ENCODE measurements at places on chromosomes 4 and X.
A peak's percentile ranks its signal among the peaks of the same experiment; 100 is the strongest.

GRCh38 chrX:140190441-140191108 lies 225.3 kb upstream of the CXorf66 start:
- DNase-seq = no peak

DNA sequence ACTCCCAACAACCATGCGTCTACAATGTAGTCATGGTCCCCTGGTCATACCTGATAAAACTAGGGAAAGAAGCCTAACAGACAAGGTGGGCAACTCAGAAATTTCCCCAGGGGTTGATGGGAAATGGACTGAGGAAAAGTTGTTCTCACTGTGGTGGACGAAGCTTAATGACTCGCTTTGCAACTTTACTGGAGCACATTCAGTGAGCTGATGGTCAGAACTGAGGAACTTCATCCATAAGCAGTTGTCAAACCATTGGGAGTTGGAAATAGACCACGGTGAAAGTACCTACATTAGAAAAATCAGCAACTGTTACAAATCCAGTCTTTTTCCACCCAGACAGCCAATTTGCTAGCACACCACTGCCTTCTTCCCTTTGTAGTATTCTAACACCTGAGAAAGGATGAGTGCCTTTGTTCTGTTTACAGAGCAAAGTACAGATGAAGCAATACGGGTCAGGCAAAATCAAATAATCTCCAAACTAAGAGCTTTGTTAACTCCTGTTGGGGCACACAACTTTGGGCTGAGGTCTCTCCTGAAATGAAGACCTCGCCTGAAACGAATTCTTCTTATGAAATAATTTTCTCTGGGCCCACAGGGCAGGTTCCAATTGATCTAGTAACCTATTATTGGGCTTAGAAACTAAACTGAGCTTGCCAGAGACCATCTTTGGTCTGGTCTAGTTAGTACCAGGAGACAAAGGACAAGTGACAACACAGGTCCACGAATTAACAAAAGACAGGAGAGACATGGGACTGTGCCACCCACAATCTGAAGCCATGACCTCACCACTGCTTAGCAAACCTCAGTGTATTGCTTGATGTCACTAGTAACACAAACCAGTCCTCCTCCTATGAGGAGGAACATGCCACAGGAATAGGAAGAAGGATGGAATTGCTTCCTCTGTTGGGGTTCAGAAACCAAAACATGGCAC lies 58.9 kb upstream of the NFKB1 start:
- DNase-seq = no peak

DNA sequence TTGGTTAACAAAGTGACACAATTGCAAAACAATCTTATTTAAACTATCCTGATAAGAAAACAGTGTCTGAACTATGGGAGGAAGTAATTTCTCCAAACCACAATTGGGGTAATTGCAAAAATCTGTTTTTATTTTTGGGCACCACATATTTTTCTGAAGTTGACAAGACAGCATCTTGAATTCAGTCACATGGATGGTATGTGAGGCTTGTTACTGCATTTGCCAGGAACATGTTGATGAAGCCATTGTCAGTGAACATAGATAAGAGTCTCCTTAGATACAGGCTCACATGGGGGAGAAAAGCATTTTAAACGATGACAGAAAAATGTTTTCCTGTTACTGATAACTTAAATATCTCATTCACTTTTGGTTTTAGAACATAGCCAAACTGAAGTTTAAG lies 5.5 kb upstream of the USP53 start:
- no peak for DNase-seq

DNA sequence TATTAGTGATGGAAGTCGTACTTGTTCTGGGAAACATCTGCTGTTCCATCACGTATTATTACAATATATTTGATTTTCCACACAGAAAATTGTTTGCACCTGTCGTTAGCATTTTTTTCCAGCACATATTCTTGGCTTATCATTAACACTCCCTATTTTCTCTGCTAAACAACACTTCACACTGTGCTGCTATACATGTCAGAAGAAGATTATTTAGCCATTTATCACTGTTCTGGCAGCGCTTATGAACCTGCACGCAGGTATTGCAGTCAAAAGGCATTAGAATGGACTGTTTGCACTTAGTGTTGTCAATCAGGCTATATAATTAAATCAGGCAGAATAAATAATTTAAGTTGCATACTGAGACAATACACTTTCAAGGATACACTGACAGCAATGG lies 218.6 kb downstream of the CHM start:
- no peak for DNase-seq

DNA sequence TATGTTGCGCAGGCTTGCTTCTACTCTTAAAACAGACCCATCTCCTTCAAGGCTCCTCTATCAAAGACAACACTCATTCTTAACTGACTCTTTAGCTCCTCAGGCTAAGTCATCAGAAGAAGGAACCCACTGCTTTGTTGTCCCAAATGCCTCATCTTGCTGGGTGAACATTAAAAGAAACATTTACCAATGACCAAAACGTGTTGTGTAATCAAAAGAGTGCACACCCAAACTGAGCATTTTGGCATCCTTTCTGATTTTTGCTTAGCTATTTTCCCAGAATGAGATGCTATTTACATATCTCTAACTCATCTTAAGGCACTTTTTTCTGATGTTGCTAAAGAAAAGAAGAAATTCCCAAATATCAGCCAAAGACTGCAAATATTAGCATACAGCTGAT lies 131.7 kb upstream of the VCX3A start:
- no peak for DNase-seq

DNA sequence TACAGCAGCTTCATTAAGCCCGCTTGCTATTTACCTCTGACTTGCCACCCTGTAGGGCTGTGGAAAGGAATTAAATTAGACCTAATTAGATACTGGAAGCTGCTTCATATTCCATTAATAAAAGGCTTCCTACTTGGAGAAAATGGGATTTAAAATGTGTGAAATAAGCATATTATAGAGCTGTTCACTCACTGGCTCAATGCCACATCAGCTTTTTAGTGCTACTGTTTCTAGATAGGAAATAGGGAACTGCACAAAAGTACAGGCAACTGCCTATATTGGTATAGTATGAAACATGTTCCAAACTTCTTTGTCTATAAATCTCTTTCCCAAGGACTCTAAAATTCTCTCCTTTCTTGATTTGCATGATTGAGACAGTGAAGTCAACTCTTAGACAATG lies 407.9 kb upstream of the AADAT start:
- no peak for DNase-seq

DNA sequence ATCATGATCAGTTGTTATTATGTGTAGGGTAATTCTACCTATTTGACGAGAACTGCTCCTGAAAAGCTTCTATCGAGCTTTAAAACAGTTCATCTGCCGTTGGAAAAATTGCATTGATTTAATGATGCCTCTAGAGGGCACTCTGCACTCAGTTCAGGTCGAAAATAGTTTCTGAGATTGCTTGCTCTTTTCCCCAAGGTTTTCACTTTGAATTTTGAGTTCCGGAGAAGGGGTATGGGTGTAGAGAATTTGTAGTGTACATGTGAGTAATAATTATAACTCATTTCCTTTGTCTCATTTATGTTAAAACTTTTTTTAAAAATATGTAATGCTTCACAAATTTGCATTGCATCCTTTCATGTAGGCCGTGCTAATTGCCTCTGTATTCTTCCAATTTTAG lies 28.4 kb upstream of the TNIP3 start:
- DNase-seq = peak; percentile 18

DNA sequence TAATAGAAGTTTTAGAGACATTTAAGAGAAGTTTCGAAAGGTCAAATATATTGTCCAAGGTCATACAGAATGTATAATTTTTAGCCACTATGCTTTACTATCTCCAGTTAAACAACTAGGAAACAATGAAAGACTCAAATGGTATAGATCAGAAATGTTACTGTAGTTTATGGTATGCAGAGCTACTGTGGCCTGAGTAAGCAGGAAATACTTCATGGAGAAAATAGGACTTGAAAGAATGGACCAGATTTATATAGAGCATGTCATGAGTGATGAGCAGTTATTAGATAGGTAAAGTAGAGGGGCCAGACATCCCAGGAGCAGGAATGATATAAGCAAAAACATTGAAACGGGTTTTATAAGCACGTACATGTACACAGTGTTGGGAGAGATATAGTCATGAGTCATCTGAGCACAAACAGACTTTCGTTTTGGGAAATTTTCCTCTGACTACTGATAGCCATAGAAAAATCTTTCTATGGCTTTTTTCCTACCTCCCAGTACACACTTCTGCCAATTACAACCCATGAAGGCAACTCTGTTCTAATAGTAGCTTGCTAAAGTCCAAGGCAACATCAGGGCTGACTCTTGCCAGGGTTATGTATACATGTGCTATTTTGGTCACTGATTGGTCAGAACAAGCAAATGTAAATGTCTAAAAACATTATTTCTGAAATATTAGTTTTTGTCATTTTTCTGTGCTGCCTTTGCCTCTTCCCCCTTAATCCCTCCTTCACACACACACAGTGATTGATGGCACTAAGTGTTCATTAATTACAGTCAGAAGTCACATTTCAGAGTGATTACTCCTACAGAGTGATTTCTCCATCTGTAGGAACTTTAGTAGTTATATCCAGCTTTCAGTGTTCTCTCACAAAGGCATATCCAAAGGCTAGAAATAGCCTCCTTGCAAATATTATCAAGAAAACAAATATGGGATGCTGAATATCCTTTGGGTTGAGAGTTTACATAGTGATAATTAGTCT lies 198.7 kb downstream of the ENOX2 start:
- DNase-seq = no peak

DNA sequence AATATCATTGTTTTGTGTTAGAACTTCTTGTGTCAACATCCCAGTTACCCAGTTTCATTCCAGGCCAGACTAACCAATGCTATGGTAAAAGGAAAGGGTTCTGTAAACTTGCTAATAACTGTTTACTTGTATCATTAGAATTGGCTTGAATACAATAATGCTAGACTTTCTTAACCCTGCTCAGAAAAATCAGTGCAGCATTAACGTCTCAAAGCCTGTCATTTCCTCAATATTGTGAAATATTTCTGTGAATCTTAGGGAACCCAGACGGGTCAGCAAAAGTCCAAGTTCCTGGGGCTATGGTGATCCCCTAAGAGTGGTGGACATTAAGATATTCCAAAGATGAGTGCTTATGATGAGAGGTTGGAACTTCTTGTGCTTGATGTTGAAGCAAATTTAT lies 541.2 kb upstream of the MAGEB18 start:
- DNase-seq = no peak

GRCh38 chr4:69823048-69823447 lies 36.9 kb downstream of the SULT1E1 start:
- no peak for DNase-seq

DNA sequence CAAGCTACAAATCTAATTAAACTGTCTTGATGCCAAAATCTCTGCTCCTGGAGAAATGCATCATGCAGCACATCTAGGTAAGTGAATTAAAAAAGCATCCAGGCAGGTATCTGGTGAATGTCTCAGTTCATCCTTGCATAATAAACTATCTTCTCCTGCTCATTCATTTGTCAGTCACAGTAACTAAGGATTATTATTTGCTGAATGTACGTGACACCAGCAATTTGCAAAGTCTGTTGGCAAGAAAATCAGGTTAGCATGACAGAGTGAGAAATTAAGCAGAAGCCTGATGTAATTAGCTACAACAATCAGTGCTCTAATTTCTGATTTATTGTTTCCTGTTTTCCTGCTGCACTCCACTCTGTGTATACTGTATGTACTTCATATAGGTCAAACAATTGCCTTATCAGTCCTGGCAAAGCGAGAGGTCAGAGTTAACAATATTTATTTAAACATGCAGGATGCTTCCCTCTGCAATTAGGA lies 213.6 kb downstream of the FBXO8 start:
- no peak for DNase-seq

- no peak for DNase-seq
Measured at GRCh38 chrX:116749943-116750342, 287.2 kb upstream of the CT83 start.

DNA sequence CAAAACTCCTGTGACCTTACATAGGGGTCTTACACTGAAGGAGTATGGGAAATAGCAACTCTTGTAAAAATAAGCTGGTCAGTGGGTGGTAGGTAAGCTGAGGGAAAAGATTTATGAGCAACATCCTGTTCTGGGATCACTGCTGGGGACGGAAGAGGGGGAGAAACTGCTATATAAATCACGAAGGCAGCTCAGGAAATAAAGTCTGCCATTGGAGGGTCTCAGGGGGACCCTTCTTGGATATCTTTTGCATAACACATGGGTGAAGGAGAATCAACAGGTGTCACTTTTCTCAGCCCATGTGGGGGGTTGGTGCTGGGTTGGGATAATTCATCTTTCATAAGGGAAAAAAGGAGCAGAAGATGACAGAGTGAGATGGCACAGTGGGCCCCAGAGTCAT lies 33.7 kb downstream of the AFF1 start:
- no peak for DNase-seq
